ENCODE measurements at places on chromosomes 4 and X. TPM values are rescaled to one million over a fixed set of nuclear protein-coding genes. Genes with fewer than 3 reads are reported as not detected.

GRCh38 chr4:66052426-66052825, 382.1 kb upstream of the EPHA5 start:
- DNase-seq, result no peak

DNA sequence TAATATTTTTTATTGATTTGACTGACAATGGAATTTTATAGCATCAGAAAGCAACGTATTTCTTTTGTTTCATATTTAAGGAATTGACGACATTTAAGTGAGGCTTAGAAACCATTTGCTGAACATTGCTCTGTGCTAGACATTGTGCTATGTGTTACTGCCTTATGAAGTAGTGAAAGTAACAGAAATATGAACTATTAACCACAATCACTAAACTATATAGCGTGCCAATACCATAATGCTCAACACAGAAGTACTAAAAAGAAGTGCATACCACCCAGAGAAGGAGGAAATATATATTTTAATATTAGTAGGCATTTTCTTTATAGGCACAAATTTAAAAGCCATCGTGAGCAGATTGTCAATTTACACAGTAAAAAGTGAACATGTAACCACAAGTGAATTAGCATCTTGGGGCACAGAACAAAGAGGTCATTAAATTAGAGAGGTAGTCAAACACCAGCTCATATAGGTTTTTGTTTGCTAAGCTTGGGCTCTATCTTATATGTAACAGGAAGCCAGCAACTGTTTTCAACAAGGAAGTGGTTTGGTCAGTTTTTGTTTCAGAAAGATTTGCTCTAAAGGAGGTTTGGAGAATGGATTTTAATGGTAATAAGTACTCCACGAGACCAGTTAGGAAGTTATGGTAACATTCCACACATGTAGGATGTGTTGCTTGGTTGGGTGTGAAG, 270.7 kb downstream of the GRXCR1 start:
- DNase-seq, result no peak

DNA sequence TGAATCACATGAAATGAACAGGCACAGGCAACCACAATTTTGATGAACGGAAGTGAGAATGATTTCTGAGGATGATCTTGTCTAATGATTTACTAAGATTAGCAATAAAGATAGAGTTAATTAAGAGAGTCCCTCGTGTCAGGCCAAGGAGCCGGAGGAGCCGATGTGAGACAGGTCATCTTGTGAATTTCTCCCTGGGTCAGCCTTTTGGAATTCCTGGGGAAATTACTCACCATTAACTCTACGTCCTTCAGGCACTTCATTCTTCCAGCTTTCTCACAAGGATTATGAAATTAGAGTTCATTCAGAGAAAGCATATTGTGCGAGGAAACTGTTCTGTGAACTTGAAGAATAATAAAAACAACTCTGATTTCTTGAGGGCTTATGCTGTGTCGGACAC, 86.7 kb downstream of the PSAPL1 start:
- no peak for DNase-seq

DNA sequence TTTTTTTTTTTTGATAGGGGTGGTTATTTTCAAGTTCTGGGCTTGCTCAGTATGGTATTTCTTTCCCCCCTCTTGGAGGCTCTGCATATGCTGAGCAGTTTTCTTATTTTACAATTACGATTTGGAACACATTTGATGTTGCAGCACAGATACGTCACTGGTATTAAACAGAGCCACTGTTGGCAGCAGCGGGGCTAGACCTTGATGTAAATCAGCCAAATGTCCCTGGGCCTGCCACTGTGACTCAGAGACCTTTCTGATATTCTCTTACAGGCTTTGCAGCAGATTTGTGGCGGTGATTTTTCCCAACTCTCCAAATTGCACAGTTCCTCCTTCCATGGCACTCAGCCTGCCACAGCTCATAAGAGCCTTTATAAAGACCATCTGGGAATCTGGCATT, 81.1 kb downstream of the VMA21 start:
- no peak for DNase-seq

DNA sequence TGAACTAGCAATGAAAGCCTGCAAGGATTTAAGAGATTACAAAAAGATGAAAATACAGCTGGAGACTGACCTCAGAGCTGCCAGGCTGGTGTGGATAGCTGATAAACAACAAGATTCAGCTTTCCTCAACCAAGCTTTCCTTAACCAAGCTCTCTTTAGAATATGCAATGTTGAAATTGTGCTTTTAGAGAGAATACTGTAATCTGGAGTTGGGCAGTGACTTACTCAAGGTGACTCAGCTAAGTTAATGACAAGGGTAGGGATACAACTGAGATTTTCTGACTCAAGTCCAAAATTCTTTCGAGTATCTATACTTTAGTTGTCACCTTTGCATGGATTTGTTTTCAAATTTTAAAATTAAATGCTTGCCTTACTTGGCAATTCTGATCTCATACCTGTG, 98.0 kb downstream of the AMMECR1 start:
- no peak for DNase-seq

GRCh38 chr4:11430536-11430935, 1.8 kb upstream of the HS3ST1 start:
- no peak for DNase-seq

DNA sequence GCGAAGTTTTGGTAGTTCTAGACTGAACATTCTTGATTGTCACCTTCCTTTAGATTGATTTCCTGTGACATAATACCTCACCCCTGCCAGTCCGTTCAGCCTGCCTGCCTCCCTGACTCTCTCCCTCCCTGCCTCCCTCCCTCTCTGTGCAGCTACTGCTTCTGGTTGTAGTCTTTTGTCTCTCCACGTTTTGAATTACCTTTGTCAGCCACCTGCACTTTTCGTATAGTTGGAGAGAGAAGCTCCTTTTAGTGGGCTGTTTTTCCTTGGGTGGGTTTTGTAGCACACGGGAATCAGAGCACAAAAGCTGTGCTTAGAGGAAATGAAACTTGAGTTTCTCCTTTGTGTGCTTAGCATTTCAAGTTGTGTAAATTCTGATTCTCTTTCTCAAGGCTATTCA, 32.6 kb upstream of the MSMO1 start:
- DNase-seq, result no peak

DNA sequence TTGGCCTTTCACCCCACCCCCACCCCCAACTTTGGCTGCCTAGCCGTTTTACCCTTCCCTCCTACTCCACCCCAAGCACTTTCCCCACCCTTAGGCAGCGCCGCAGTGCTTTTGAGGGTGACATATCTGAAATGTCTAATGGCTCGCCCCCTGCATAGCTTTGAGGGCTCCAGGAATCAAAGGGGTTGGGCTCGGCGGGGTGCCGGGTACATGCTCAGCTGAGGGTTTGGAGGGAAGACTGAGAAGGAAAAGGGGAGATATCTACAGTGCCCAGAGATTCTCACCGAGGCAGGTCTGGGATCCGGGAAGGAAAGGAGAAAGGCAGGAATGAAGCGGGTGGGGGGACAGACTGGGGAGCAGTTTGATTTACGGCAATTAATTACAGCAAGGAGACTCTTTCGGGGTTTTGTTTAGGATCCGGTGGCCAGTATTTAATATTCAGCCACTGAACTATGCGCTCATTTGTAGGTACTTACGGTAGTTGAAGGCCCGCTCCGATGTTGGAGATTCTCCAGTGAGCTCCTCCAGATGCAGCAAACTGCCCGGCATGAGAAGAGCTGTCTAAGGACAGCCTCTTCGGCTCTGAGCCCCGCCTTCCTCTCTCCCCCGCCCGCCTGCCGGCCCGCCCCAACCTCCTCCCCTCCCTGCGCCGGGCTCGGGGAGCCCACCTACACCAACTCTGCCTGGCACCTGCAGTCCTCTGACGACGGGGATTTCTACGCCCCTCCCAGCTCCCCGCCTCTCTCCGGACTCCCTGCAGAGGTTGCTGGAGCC, at the start of gene IGSF1:
IGSF1 (minus strand) TSS at position 569 of the 774 bp plus-strand sequence. CDS start 2,632 bp downstream, outside the sequence.
- DNase-seq, result peak; percentile 74

DNA sequence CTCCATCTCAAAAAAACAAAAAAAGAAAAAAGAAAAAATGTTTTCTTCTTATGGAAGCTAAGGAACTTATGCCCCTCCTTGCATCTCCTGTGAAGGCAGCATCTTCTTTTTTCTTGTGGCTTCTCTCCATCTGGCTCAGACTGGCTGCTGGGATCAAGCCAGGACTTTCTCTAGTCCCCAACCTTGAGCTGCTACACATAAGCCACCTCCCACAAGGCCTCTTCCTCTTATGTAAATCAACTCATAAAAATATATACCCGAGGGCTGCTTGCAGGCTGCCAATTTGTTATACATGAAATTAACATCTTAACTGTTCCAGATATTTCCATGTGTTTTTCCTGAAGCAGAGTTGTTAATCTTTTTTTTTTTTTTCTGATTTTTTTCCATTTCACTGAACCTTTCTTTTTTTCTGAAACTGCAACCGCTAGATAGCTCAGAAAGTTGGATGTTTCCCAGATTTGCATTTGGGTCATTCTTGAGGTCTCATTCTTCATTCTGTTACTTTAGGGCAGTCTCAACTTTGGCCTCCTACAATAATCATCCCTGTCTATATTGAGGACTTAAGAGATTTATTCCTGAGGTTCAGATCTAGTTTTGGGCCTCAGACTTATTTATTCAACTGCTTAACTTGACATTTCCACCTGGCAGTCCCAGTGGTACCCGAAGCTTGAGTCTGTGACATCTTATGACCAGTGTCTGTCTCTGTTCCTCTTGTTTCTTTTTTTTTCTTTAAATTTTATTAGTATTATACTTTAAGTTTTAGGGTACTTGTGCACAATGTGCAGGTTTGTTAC, 10.3 kb downstream of the SNX25 start:
- DNase-seq, result peak; percentile 83

- DNase-seq, result no peak
Observed at GRCh38 chr4:146255874-146256273, 41.5 kb downstream of the REELD1 start.

DNA sequence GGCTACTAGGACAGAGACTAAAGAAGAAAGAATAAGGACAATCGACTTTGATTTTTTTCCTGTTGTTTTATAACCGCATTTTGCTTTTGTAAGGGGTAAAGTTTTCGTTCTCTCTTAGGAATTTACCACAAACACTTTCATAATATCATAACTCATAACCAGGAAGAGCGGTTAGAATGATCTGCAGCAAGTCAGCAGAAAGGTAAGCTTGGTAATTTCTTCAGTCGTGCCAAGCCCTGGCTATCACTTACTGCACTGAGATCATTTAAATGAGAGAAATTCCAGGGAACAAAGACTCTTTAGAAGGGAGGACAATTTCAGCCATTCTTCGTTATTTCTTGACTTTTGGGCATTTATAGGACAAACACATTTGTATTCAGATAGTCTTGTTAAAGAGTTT, 258.1 kb downstream of the UNC5C start:
- no peak for DNase-seq

DNA sequence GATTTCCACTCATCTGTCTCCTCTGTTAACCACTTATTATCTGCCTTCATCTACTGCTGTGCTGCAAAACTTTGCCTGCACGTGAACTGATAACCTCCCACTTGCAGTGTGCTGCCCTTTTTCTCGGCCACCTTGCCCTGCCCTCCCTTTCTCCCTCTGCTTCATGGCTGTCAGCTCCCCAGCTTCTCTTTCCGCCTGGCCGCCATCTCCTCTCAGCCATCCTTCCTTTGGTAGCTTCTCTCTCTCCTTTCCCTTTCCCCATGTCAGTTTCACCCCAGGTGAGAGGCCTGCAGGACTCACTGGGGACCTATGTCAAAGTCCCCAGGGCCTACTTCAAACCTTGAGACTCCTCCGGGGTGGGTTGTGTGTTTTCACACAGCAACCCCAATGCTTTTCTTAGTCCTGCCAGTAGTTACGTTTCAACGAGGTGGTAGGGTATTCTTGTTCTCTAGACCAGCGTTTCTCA, 6.6 kb downstream of the MSL3 start:
- no peak for DNase-seq

GRCh38 chr4:165709973-165710526, 163.0 kb upstream of the TLL1 start:
- DNase-seq, result no peak

Gene CTAG1B
- polyA plus RNA-seq, result not detected

Gene TLR8
- 0.31 TPM for polyA plus RNA-seq

Gene DDX53
- polyA plus RNA-seq, result not detected

All from muscle of arm (tissue), 14 donors.